ENCODE measurements at places on chromosomes 6 and 20.

GRCh38 chr20:40896814-40897700, 131.6 kb upstream of the TOP1 start:
- DNase-seq, result no peak

- no peak for DNase-seq
Measured at GRCh38 chr6:27617046-27617687, 144.3 kb upstream of the ZNF184 start.

- DNase-seq, result no peak
Measured at GRCh38 chr6:111057074-111057752, 30.1 kb upstream of the SLC16A10 start.

GRCh38 chr20:58518896-58519593, 3.8 kb upstream of the APCDD1L start:
- no peak for DNase-seq

DNA sequence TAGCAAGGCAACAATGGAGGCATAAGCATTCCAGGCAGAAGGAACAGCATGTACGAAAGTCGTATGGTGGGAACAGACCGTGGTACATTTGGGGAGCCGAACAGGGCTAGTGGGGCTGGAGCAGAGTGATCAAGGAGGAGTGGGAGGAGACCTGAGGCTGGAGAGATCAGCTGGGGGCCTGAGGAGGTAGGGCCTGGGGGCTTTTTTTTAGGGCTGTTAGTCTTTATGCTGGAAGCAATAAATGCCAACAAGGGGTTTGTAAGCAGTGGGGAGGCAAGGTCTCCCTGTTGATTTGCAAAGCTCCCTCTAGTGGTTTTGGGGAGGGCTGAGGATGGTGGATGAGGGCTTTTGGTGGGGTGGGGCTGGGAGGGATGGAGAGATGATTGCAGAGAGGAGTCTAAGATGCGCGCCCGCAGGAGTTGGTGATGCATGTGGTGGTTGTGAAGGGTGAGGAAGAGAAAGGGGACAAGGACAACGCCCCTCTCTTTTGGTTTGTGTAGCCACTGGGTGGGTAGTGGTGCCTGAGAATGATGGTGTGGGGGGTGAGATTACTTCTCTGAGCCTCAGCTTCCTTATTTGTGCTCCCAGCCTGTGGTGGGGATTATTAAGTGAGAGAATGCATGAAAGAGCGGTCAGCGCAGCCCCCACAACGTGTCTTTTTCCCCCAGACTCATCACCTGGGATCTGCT, 74.1 kb upstream of the TOX2 start:
- no peak for DNase-seq

DNA sequence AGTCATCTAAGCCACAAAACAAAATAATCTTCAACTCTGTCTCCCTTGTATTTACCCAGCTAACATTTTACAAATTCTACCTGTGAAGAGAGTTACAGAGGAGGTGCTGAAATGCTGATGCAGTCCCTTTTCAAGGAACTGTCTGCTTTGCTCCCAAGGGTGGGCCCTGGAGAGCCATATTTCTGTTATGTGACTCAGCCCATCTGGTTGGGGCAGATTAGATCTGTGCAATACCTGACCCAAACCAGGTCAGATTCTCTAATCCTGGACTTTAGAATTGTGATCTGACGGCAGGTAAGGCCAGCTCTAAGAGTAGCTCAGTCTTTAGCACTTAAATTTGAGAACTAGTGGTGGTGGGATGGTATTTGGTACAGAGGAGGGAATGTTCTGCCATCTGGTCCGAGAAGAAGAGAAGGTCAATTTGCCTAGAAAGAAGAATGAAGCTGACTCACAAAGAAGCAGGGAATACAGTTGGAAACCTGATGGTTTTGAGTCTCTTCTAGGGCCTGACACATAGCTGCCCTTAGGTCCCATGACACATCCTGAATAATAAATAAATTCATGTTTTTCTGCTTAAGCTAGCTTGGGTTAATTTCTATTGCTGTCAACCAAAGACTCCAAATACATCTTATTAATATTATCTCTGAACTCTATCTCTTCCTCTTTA, 8.1 kb downstream of the ZNF311 start:
- no peak for DNase-seq

- no peak for DNase-seq
Measured at GRCh38 chr6:42962096-42962495, 1.5 kb downstream of the GNMT start.

GRCh38 chr6:99092461-99092860, 144.7 kb upstream of the FBXL4 start:
- DNase-seq, result no peak

DNA sequence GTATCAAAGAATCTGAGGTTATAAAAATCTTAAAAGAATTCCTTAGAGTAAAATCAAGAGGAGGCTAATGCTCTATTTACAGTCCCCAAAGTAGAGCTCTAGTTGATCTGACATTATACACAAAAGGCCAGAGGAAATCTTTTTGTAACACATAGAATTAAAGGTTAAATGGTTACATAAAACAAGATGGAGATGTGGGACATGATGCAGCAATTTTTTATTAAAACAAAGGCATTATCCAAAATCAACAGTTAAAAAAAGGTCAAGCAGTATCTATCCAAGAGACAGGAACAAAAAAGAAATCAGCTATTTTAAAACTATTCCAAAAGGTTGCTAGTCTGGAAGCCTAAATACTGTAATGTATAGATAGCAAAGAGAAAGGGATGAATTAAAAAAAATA, 20.4 kb downstream of the ELOVL5 start:
- no peak for DNase-seq

GRCh38 chr6:139862311-139862710, 487.9 kb upstream of the CITED2 start:
- DNase-seq, result no peak

- peak; percentile 85 for DNase-seq
Measured at GRCh38 chr6:154721460-154721859, 11.8 kb upstream of the SCAF8 start.

DNA sequence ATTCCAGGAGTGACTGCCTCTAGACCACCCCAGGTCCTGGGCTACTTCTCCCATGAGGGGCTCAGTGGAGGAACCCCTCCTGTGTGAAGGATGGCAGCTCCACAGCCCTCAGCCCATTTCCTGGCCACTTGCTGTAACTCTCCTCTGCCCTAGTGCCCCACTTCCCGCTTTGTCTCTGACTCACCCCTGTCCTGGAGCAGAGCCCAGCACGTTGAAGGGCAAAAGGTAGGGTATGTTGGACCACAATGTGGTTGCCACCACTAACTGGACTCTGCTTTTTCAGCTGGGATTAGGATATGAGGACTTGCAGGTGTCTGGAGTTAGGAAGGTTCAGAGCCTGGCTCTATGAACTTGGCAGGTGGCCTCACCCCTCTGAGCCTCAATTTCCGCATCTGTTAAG, 2.4 kb downstream of the MYBL2 start:
- no peak for DNase-seq

DNA sequence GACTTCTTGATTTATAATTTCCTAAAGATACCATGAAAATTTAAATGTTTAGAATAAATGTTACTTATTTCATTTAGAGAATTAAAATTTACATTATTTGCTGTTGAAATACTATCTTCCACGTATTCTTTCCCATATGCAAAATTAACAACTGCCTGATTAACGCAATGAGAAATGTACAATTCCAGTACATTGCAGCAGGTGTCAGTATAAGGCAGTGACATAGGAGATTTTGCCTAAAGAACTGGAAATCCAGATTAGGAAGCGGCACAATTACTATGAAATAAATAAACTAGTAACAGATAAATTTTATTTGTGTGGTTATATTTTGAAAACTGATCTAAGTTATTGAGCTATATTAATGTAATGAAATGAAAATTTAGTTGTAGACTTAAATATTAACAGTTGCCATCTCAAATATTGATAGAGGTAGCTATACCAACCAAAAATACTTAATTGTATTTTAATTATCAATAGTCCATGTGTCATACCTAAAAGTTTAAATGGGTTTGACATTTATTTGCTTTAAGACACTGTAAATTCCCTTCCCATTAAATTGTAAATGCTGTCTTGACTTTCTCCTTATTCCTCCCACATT, 300.2 kb downstream of the UTRN start:
- no peak for DNase-seq

DNA sequence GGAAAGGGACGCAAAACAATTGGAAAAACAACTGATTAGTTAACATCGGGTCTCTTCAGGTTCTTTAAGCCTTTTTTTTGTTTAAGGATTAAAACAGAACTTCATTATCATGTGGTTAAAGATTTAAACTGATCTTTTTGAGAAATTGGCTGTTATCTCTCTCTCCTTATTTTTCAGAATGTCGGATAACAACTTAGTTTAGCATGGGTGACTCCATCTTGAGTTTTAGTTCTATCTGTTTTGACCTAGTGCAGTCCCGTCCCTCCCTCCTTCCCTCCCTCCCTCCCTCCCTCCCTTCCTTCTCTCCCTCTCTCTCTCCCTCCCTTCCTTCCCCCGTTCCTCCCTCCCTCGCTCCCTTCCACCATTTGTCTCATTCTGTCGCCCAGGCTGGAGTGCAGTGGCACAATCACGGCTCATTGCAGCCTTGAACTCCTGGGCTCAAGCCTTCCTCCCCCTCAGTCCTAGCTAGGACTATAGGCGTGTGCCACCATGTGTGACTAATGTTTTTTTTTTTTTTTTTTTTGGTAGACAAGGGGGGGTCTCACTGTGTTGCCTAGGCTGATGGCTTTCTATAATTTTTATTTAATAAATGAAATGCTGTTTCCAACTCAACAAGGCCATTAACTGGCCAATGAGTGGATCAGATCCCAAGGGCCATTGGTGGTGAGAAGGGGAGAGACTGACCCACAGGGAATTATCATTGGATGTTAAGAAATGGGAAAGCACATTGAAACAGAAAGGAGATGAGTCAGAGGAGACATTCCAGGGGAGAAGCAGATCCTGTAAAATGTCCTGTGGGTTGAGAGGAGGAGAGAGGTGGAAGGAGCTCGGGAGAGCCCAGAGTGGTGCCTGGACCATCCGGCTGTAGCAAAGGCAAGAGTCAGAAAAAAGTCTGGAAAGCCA, 13.6 kb downstream of the BAK1 start:
- DNase-seq, result no peak

- no peak for DNase-seq
Measured at GRCh38 chr20:19498756-19499155, 259.3 kb upstream of the RIN2 start.

GRCh38 chr6:158131926-158132325, 36.1 kb downstream of the SERAC1 start:
- no peak for DNase-seq

- DNase-seq, result no peak
Measured at GRCh38 chr20:23167431-23167830, 81.3 kb upstream of the CD93 start.

DNA sequence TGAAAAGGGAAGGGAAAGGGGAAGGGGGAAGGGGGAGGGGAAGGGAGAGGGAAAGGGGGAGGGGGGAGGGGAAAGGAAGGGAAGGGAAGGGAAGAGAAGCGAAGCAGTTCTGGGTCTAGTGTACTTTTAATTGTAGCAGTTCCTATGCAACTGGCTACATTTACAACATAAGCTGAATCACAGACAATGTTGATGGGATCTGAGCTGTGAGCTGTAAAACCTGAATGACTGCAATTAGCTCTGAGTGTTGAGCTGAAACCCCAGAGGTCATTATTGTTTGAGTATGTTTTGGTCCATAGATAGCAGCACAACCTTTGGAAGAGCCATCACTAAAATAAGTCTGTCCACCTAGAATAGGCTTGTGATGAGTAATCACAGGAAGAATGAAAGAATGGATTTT, 7.2 kb upstream of the ABHD12 start:
- DNase-seq, result peak; percentile 24

GRCh38 chr20:17431621-17432364, 99.4 kb downstream of the BFSP1 start:
- no peak for DNase-seq
